ENCODE measurements at places on chromosomes 2 and 18.

- DNase-seq: no peak
These were observed 487.2 kb downstream of the GALR1 start for GRCh38 chr18:77736842-77737241.

GRCh38 chr2:17156086-17156485, 362.2 kb downstream of the RAD51AP2 start:
- DNase-seq: no peak

DNA sequence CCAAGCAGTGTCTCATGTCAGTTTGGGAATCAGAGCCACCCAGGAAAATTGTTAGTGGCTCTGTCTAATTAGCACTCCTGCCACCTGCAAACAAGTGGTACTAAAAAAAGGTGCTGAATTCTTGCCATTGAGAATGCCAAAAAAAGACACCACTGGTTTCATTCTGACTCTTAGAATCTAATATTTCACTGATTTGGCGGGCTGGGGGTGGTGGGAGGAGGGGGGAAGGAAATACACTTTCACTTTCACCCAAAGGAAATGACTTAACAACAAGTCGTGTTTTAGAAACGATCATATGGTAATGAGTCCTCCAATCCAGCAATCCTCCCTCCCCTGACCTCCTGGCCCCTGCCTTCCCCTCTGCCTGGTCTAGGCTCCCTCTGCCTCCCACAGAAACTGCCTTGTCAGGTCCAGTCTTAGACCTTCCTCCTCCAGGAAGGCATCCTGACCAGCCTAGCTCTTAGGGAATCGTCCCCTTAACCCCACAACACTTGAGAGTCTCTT, 4.4 kb upstream of the KLHL29 start:
- no peak for DNase-seq

GRCh38 chr2:224892574-224893204, 149.6 kb downstream of the DOCK10 start:
- no peak for DNase-seq

- no peak for DNase-seq
These were observed 34.8 kb downstream of the HAT1 start for GRCh38 chr2:171957061-171957460.

DNA sequence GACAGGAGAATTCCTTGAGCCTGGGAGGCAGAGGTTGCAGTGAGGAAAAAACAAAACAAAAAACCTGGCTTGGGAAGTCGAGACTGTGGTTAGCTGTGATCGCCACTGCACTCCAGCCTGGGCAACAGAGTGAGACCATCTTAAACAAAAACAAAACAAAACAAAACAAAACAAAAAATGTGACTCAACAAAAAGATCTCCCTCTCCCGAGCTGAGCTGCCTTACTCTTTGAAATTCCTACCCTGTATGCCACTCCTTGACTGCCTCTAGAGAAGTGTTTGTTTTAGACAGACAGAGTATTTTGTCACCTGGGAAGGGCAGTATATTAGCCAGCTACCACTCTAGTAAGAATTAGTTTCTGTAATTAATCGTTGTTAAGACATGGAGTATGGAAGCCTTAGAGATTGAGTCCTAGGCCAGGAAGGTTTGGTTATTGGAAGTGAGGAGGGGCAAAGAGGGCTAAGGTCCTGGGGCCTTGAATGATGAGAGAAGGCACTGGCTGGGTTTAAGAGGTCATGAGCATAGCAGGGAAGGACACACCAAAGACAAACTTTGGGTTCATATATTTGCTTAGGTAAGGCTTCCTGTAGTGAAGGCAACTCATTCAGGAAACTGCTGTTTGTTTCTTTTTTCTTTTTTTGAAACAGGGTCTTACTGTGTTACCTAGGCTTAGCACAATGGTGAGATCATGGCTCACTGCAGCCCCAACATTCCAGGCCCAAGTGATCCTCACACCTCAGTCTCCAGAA, 56.0 kb downstream of the HAUS1 start:
- DNase-seq: no peak

GRCh38 chr2:31110431-31110830, 27.8 kb downstream of the GALNT14 start:
- DNase-seq: no peak

GRCh38 chr2:2826209-2826551, 495.1 kb upstream of the MYT1L start:
- no peak for DNase-seq

GRCh38 chr2:61085883-61086282, 20.2 kb downstream of the SANBR start:
- no peak for DNase-seq

DNA sequence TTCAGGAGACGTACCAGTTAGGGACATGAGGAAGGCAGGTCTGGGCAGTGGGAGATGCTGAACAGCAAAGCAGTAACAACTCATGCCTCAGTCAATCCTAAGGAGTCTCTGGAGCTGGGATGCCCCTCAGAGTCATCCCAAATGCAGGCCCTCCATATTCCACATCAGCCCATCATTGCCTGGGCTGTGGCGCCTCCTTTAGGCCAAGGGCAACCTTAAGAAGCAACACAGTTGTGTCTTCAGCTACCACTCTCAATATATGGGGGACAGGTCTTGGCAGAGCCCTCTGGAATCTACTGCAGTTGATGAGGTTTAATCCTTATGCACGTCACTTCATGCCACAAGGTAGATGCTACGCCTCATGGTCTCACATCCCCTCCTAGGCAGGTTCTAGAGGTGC, 682.0 kb upstream of the RAB6C start:
- no peak for DNase-seq

DNA sequence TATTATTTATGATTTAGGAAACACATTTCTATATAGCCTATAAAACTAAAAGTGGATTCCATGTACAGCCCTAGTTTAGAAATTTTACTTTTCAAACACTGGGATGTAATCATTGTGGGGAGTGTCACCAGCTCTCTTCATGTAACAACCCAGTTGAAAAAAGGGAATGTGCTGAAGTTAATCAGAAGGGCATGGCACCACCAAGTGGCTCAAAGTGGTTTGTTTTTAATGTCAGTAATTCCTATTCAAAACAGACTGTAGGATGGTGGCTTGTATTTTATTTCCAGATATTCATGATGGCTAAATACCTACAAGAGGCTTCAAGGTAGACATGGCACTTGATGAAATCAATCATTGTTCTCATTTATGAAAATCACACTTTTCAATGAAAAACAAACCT, 58.1 kb upstream of the TMEM182 start:
- DNase-seq: no peak

GRCh38 chr2:124131276-124131675, 106.2 kb downstream of the CNTNAP5 start:
- no peak for DNase-seq

- no peak for DNase-seq
These were observed 85.4 kb upstream of the MYO3B start for GRCh38 chr2:170092436-170093060.

- DNase-seq: no peak
These were observed 628.0 kb downstream of the ZEB2 start for GRCh38 chr2:143891879-143892308.

DNA sequence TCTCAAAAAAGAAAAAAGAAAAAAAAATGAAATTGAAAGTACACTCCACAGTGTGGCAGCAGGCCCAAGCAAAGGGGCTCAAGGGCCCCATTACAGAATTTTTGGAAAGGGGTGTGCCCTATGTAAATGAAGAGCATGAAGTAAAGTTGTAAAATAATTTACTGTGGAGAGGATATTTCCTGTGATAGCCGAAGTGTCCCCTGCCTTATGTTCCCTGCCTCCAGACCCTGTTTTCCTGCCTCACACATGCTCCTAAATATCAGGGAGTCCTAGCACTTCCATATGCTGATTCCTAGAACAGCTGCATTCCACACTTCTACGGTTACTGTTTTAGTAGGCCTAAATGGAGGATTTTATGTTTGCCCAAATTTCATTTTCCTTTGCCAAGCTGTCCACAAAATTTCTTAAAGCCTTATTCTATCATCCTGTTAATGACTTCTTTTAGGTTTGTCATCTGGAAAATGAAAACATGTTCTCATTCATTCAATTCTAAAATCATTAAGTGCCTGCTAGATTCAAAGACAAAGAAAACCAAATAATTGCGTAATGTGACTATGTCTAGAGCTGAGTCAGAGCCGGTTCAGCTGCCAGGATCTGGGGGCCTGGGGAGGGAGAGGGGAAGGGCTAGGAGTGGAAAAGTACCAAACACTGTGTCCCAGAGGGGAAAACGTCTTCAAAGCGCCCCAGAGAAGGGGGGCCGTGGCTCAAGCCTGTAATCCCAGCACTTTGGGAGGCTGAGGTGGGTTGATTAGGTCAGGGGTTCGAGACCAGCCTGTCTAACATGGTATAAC, 25.9 kb upstream of the IMPA2 start:
- DNase-seq: no peak

DNA sequence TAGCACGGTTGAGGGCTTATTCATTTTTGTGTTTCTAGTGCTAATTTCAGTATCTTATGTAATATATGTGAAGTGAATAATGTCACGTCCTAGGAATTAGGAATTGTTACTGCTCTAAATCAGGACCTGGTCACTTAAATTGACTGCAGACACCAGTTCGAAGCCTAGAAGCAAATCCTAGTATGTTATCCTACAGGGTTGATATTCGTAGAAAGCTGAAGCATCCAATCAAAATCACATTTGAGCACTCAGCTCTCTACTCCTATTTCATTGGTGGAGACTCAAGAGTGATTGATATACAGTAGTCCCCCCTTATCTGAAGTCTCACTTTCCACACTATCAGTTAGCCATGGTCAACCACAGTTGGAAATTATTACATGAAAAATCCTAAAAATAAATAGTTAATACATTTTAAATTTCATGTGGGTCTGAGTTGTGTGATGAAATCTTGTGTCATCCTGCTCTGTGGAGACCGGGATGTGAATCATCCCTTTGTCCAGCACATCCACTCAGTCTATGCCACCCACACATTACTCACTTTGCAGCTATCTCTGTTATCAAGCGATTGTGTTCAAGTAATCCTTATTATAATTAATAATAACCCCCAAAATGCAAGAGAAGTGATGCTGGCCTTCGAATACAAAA, 35.2 kb upstream of the SCN9A start:
- DNase-seq: no peak

GRCh38 chr2:47288864-47289263, 114.1 kb upstream of the MSH2 start:
- no peak for DNase-seq

DNA sequence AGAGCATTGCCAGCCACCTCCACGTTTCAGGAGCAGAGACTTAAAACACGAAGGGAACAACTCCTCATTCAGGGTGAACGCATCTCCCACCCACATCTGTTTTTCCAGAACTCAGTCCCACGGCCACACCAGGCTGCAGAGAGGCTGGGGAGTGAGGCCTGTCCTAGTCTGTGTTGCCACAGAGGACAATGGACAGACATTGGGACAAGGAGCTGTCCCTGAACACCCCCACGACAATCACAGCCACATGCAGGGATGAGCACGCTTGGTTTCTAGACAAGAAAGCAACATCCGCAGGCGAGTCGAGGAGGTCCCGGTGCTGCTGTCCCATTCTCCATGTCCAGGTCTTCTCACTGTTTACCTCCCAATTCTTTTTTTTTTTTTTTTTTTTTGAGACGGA, 167.4 kb downstream of the EIPR1 start:
- DNase-seq: no peak

DNA sequence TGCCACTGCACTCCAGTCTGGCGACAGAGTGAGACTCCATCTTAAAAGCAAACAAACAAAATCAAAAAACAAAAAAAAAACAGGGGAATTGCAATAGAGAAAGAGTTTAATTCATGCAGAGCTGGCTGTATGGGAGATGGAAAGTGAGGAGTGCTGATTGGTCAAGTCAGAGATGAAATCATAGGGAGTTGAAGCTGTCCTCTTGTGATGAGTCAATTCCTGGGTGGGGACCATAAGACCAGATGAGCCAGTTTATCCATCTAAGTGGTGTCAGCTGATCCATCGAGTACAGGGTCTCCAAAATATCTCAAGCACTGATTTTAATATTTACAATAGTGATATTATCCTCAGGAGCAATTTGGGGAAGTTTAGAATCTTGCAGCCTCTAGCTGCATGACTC, 45.3 kb downstream of the FRZB start:
- DNase-seq: no peak

GRCh38 chr2:62687636-62688035, 17.9 kb upstream of the EHBP1 start:
- no peak for DNase-seq

- no peak for DNase-seq
These were observed 151.7 kb upstream of the ZNF521 start for GRCh38 chr18:25503567-25504081.

DNA sequence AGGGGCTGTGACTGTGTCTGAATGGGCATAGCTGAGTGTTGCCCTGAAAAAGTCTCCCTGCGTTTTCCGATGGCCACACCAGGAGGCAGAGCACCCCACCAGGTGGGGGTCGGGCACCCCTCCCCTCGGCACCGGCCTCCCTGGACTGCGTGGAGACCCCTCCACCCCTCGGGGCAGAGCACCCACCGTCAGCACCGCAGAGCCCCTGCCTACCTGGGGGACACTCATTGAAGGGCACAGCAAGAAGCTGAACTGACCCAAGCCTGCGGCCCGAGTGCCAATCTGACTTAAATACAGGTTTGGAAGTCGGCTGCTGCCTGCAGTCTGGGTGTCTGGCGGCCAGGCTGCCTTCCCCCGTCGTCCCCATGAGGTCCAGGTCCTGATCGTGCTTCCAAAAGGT, 69.9 kb downstream of the KCNG2 start:
- no peak for DNase-seq

DNA sequence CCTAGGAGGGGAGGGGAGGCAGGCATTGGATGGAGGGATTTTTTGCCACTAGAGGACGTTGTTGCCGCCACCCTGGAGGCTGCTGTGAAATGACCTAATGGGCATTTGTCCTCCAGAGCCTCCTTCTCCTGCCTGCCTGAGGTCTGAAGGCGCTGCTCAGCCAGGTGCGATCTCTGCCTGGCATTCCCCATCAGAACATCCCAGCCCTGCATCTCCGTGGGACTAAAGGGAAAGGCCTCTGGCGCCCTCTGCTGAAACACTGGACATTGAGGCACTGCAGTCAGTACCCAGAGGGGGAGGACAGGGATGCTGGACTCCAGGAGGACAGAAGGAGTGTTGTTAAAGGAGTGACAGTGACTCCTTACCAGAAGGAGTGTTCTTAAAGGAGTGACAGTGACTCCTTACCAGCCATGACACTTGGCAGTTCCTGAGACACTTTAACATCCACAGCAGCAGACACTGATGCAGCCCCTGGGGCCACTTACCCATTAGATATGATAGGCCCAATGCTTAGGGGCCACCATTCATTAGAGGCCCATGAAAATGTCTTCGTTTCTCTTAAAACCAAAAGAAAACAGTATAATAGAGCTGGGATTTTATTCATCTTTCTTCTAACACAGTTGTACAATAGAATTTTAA, 17.0 kb downstream of the THNSL2 start:
- peak; percentile 19 for DNase-seq

- DNase-seq: no peak
These were observed 156.5 kb downstream of the COL6A3 start for GRCh38 chr2:237257471-237257951.

- no peak for DNase-seq
These were observed 114.5 kb upstream of the MAPRE2 start for GRCh38 chr18:34926683-34927082.

DNA sequence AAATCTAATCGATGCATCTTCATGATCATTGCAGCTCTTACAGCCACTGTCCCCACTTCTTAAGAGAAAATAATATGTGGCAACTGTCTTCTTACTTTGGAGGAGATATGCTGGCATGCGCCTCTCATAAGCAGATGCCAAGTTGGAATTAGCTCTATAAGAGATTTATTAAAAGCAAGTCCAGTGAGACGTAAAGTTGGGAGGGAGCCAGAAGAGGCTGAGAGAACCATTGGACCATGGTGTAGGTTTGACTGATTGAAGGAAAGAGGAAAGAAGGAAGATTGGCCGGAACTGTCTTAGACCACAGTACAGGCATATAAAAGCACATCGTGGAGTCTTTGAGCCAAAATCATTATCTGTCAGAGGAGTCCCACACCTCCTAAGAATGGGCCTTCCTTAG, 265.7 kb upstream of the ZC3H15 start:
- no peak for DNase-seq
